Suppressor macrophage treated with lipopolysaccharide for 1 hour (primary cell): ENCODE measurements at places on chromosomes 13 and 19.

DNA sequence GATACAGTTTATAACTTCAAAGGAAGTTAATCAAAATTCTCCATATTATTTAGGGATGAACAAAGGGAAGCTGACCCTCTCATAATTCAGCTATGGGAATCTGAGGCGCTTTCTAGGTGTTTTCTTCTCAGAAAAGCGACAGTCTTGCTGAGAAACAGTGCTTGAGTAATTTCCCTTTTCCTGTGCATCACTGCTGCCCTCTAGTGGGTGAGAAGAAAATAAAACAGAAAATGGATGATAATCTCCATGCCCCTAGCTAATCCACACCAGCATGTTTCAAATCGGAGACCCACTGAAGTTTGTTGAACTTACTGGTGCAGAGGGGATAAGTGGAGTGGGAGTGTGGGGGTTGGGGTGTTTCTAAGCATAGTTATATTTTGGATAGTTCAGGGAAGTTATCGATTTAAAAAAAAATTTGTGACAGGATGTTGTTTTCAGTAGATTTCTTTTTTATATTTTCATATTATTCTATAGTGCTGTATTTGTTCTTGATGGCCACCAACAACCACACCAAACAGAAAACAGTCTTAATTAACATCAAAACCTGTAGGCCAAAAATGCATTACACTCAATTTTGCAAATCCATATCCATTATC lies 21.4 kb downstream of the LCP1 start:
- peak; percentile 83 for DNase-seq

DNA sequence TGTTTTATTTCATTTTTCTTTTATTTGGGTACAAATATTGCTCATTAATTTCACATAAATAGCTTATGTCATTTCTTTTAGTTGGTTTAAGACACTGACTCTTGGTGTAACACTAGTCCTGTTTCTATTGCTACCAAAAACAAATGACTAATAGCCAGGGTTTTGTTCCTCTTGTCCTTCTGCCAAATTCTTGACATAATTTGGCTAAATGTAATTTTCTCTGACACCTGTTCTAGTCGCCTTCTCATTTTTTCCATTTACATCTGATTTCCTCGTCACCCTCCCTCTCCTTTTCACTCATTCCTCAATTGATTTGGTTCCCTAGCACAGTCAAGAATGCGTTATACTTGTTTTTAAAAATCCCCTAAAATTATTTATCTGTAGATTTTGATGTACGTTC lies 1718.7 kb downstream of the EFNB2 start:
- DNase-seq = no peak

- peak; percentile 84 for DNase-seq
These were observed 24.3 kb downstream of the COLGALT1 start for GRCh38 chr19:17579661-17580244.

- DNase-seq = no peak
These were observed 50.3 kb downstream of the RAP2A start for GRCh38 chr13:97484301-97484700.

DNA sequence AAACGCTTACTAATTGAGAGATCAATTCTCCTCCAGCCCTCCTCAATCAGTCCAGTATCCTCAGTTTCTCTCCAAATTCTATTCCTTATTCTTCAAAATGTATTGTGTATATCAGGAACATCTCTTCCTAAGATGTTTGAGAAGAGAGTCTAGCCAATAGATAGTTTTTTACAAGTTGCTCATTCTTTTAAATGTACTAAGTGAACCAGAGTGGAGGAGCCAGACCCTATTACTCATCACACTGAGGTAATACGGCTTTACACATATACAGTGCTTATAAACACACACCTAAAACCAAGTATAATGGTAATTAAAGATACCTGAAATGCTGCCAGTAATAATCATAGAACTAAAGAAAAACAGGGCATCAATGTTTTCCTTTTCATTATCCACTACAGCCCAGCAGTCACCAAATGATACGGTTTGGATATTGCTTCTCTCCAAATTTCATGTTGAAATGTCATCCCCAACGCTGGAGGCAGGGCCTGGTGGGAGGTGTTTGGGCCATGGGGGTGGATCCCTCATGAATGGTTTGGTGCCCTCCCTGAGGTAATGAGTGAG lies 45.2 kb upstream of the HMGB1 start:
- no peak for DNase-seq

DNA sequence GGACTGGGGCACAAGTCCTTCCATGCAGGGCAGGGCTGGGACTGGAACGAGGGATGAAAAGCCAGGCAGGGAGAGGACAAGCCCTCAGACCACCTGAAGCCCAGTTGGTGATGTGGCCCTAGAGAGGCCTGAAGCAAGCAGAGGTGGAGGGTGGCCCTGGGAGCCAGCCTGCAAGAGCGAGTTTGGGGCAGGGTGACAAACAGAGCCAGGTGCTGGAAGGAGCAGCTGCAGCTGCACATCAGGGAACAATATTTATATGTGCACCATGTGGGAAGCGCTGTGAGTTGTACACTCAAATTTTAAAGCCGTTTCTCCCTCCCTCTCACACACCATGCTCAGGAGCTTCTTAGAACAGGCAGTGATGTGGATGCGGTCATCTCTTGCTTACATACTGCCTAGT lies 67.8 kb downstream of the FGF9 start:
- no peak for DNase-seq

DNA sequence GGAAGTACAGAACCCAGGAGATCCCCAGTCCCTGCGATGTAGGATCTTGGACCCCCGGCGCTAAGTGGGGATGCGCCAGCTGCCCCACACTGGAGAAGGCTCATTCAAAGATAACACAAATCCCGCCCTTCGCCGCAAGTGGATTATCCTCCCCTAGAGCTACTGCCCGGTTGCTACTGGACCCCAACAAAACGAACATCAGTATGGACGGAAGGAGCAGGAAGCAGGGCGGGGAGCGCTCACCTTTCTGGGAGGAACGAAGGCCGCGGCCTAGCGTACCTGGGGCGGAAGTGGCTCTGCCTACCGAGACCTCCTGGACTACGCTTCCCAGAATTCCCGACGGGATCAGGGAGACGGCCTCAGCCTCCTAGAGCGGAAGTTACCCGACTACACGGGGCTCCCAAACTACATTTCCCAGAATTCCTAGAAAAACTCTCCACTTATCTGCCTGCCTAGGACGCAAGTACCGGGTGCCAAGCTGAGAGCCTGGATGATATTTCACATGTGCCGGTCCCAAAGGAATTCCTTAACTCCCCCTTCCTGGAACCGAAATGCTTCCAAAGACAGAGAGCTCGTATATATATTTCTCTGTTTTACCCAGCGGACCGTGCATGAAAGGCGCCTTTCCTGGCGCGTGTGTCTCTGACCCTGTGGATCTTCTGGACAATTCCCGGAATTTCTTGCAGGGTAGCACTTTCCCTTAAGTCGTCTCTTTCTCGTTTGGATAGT lies at the start of gene ZNF112:
TSS of gene ZNF112 (minus strand) at position 298 of the 729 bp plus-strand sequence. CDS start 16,141 bp downstream, outside the sequence.
- DNase-seq = peak; percentile 89
